Activated naive CD4-positive, alpha-beta T cell (primary cell): ENCODE measurements at places on chromosomes 1 and 21.

GRCh38 chr1:27804791-27805190, 25.8 kb upstream of the PPP1R8 start:
- DNase-seq: no peak

- no peak for DNase-seq
Measured at GRCh38 chr1:55233145-55233777, 18.1 kb upstream of the USP24 start.

GRCh38 chr1:108511764-108512163, 48.1 kb upstream of the EEIG2 start:
- no peak for DNase-seq

DNA sequence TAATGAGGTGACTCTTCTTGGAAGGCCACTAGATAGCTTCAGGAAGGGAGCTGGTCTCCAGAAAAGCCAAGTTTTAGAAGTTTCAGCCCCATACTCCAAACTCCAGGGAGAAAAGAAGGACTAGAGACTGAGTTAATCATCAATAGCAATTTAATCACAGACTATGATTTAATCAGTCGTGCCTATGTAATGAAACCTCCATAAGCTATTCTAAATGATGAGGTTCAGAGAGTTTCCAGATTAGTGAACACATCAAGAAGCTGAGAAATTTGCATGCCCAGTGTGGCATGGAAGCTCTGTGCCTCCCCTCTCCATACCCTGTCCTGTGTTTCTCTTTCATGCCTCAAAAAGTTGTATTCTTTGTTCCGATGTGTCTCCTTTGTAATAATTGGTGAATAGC, 49.2 kb upstream of the CCDC190 start:
- DNase-seq: no peak

DNA sequence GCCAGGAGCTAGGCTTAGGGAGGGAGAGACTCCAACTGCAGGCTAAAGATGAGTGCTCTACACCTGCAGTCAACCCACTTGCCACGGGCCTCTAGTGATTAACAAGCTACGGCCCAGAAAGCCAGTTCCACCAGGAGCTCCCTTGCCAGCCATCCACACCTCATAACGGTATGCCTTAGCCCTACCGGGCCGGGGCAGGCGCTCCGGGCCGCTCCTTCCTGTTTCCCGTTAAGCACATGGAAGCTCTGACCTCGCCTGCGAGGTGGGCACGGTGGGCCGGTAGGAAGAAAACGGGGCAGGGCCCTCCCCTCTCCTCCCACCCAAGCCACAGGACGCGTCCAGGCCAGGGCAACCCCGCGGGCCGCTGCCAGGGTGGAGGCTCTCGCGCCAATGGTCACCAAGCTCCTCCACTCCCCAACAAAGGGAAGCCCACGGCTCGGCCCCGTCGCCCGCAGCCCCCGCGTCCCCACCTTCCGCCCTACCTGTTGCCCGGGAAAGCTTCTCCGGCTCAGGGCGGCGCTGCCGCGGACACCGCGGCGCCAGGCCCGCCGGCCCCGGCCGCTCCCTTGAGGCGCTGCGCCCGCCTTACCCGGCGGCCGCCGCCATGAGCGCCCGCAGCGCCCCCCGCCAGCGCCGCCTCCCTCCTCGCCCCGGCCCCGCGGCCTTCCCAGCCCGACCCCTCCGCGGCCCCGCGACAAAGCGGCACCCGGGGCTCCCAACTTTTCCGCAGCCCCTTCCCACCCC, 627 bp downstream of the CERS2 start:
- DNase-seq: peak; percentile 43

DNA sequence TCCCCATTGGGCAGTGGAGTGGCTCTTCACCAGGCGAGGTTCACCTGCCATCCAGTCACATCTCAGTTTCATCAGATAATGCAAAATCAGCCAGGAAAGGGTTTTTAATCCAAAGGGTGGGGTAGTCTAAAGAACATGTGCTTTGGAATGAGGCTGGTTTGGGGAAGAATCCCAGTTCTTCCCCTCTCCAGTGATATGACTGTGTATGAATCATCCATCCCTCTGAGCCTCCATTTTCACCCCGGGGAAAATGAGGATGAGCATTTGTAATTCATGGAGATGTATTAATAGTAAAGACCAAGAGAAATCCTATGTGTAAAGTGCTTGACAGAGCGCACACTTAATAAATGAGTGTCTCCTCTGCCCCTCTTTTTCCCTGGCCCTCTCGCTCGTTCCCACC, 215.1 kb upstream of the FGGY start:
- DNase-seq: no peak

DNA sequence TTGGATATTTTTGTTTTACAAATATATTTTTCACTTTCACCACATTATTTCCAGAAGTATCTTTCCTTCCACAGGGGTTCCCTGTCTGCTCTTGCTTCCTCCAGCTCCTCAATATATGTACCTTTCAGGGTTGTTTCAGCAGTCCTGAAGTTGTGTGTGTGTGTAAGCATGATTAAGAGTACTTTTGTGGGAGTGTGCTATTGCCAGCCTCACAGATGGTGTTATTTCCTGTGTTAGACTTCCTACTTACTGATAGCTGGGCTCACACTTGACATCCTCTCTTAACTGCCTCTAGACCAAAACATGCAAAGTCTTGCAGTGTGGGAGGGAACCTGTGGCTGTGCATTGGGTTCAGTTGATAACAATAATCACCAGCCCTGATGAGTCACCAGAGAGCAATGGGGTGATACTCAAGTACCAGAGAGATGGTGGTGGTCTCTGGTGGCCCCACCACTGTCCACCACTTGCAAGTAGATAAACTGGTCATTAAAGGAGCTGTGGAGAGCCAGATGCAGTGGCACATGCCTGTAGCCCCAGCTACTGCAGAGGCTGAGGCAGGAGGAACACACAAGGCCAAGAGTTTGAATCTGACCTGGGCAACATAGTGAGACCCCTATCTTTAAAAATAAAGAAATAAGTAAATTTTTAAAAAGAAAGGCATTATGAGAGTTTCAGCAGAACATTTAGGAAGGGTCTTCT, 126.7 kb downstream of the NR5A2 start:
- DNase-seq: no peak

DNA sequence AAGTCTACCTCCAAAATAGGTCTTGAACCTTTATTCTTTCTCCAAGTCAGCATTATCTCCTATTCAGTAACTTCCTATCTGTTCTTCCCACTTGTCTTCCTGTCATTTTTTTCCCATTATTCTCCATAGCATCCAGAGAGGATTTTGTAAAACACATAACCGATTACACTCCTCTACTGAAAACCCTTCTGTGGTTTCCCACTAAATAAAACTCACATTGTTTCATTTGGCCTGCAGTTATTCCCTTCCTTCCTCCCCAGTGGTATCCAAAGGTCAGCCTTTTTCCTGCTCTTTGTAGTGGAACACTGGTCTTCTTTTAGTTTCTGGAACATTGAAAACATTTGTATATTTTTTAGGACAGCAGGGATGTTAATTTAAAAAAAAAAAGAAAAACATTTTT, 266.0 kb downstream of the GPR52 start:
- DNase-seq: no peak

DNA sequence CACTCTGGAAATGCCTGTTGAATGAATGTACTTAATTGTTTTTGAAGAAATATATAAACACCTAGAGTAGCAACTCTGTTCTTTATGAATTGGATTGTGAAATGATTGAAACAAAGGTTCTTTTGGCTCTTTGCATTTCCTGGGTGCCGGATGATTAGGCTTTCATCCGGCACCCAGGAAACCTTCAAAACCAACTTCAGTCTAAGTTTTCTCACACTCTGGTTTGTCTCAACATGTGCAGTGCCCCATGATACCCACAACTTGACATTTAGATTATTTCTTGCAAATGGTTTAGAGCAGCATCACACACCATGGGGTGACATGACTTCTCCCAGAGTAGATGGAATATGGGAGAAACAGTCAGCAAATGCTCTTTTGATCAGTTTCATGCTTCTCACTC, 354.9 kb downstream of the BARHL2 start:
- no peak for DNase-seq
